Activated CD4-positive, CD25-positive, alpha-beta regulatory T cell (primary cell): ENCODE measurements at places on chromosomes 2 and 18.

DNA sequence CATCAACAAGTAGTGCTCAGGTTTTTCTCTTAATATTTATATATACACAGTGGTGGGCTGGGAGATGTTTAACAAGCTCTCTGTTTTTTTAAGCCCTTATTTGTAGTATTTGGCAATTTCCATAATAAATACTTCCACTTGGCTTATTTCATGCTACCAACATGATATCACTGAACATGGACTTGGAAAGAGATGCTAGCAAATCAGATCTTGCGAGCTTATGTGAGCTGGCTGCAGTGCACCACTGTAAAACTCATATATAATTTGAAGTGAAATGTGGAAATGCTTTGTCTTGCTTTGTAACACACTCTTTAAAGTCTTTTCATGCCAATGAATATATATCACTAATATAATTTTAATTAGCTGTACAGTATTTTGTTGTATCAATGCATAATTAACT is 155.7 kb downstream of the ALK start:
- no peak for DNase-seq

GRCh38 chr2:186903216-186903615 is 54.2 kb upstream of the ZSWIM2 start:
- DNase-seq = no peak

DNA sequence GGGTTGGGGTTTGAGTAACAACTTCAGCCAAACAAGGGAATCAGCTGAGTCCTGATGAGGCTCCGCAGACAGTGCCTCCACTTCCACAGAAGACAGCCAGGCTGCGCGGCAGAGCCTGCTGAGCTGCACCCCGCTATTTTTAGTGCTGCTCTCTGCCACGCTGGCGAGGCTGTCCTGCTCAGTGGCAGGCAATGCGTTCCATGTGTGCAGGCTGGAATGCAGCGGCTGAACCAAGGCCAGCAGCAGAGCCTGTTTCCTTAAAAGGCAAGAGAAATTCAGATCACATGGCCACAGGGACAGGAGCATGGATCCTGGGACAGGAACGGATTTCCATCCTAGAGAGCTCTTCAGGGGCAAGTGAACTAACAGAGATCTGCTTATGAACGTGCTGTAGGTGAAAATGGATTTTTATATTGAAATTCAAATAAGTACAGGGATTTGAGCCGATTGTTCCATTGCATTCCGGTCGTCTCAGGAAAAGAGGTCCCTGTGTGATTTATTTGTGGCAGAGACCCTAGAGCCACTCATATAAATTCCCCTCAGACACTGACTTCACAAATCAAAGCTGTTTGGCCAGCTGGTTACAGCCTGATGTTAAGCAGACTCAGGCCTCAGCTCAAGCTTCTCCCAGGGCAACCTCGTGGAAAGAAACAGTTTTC is 98.7 kb downstream of the COL6A3 start:
- DNase-seq = no peak

DNA sequence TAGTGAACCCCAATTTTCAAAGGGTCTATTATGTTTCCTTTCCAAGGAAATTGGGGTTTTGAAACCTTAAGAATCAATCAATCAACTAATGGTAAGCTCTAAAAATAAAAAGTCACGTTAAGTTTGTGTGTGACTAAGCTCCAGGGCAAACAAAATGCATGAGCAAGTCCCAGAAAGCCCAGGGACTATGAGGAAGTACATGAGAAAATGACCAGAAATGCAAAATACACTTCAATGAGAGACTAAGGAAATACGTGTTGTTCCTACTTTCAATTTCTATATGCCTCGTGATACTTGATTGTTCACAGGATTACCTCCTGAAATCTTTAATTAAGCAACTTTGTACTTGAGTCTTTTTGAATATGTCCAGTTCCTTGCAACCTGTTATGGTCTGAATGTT is 684.4 kb upstream of the SYT4 start:
- DNase-seq = no peak

DNA sequence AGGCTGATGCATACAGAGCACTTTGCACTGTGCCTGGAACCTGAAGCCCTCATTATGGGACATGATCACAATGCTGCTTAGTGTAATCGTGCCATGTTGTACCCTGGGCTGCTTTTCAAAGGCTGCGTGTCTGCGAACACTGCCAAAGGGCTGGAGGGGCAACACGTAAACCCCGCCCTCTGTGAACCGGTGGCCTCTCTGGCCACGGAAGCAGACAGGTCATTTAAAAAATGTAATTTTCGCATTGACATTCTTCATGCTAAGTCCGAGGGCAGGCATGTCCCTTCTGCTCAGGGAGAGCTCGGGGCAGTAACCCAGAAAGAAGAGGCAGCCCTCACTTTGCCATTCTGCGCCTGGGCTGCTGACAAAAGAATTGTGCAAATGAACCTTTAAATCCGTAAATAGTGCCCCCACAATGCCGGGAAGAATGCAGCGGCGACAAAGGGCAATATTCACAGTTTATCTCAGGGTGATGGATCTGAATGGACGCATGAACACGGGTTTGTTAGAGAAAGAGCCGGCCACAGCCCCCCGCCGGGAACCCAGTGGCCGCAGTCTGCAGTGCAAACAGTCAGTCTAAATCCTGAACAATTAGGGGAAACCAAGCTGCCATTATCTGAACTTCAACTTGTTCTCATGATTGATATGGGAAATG is 226.1 kb downstream of the MYCN start:
- DNase-seq = no peak

GRCh38 chr2:16150456-16151280 is 210.3 kb downstream of the MYCN start:
- no peak for DNase-seq

DNA sequence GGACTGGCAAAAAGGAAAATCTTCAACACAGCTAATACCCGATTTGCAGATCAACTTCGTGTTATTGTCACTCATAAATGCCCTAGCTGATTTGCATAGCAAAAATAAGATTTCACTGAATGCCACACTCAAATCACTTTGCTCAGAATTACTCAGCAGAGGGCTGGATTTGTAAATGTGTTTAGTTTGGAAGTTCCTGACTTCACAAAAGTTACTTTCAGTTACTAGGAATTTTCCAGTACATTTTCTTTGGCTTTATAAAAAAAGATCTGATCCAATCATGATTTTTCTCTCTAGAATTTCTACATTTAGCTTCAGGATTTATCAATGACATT is 433.3 kb upstream of the ID2 start:
- no peak for DNase-seq

DNA sequence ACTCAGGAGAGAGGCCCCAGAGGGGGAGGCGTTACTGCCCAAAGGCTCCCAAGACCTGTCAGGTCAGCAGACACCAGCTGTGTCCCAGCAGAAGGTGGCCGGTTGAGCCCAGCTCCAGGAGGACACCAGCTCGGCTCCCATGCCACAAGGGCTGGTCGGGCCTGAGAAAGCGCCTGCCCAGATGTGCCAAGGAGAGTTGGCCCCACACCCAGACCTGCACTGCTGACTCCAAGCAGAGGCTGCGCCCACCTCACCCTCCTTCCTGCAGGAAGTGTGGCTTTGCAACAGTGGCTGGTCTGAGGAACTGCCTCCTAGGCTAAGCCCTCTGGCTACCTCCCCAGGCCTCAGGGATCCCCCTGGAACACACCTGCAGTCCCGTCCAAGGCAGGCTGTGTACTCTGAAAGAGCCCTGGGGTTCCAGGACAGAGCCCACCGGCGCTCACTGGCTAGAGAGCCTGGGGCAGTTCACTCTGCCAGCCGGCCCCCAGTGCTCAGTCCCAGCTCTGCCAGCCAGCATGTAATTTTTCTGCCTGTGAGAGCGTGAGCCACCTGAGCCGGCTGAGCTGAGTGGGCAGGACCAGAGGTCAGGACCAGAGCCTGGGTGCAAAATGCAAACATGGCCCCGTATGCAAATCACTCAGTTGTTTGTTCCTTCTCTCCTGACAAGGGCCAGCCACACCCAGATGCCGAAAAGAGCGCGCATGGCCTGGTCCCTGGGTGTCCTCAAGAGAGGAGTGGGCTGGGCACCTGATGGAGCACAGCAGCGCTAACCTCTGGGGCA is 36.9 kb upstream of the PTMA start:
- DNase-seq = no peak

GRCh38 chr18:39305766-39306165 is 1740.2 kb upstream of the CELF4 start:
- no peak for DNase-seq

- DNase-seq = no peak
These were observed 80.5 kb downstream of the DGKD start for GRCh38 chr2:233434666-233435330.

- DNase-seq = no peak
These were observed 100.4 kb upstream of the GPR45 start for GRCh38 chr2:105141099-105141614.

GRCh38 chr2:97708048-97708380 is 5.4 kb upstream of the ZAP70 start:
- no peak for DNase-seq

DNA sequence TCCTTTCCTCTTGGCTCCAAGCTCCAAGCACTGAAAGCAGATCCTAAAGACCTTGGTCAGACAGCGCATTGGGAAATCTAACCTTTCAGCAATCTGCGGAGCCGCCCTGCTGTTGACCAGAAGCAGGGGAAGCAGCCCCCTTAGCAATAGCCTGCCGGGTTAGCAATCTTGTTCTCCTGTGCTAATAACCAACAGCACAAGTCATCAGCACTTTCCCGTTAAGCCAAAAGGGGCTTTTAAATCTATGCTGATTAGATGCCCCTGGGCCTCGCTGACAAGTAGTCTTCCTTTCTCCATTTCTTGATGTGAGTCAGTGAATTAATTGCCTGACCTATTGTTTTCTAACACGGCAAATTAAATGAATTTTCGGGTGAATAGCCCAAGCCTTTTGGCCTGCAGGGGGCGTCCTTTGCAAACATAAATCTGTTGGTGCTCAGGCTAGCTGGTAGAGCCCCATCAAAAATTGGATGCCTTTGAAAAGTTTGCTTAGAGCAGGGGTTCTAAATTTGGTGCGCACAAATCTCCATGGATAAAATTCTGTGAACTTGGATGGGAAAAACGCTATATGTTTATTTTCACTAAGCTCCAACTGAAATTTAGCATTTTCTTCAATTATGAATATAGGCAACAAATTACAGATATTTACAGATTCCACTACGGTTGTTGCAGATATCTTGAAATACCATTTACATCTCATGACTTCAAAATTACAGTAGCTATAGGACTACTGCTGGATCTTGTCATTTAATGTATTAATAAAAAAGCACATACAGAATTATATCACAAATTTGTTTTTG is 24.6 kb downstream of the MAIP1 start:
- peak; percentile 81 for DNase-seq

DNA sequence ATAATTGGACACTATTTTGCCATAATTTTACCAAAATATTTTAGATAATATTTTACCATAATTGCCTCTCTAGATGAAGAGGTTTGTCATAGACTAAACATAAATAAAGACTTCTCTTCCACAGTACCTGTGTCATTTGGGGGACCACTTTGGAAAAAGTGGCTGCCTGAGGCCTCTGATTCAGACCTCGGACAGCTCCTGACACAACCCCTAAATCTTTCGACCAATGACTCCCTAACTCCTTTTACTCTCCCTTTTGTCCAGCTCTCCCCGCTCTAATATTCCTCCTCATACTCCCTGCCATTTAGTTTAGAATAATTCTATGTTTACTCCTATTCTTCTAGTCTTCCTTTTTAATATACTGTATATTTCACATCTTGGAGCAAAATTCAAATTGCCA is 36.0 kb upstream of the UBE2E3 start:
- no peak for DNase-seq

GRCh38 chr2:232420463-232421188 is 14.0 kb downstream of the ALPG start:
- no peak for DNase-seq

GRCh38 chr2:12047761-12048160 is 301.3 kb downstream of the LPIN1 start:
- no peak for DNase-seq

DNA sequence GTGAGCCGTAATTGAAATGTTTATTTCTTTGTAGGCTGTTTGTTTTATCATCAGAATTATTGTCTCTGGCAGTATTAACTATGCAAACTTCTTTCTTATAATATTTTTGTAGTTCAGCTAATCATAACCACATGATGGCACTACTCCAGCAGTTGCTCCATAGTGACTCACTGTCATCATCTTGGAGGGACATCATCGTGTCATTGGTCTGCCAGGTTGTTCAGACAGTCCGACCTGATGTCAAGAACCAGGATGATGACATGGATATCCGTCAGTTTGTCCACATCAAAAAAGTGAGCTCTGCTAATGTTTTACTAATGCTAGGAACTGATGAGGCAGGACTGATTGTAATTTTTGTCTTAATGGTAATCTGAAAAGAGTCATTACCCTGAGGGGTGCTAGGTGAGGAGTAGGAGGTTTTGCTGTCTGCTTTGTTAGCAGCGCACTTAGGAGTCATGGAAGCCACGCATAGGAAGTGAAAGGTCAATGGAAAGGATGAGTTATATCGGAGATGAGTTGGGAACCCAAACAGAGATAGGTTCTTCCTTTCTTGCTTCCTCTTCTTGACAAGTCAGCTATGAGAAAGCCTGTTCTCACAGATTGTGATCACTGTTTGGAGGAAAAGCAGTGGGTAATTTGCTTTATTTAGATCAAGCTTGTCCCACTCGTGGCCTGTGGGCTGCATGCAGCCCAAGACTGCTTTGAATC is 49.2 kb downstream of the PIKFYVE start:
- DNase-seq = no peak

GRCh38 chr18:56319953-56320352 is 318.4 kb downstream of the TXNL1 start:
- DNase-seq = no peak

GRCh38 chr2:128389388-128390086 is 70.9 kb upstream of the HS6ST1 start:
- no peak for DNase-seq

DNA sequence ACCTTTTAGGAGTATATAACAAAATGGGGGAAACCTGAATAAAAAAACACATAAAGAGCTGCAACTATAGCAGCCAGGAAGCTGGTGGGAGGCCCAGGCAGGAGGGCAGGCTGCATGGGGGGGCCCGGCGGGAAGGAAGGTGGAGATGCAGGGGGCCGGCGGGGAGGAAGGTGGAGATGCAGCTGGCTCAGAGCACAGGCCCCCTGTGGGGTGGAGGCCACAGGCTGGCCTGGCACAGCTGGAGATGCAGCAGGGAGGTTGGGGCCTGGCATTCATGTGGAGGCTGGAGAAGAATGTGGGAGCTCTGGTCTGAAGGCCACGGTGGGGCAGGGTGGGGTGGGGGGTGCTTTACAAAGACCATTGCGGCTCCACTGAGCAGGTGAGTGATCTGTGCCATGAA is 31.4 kb downstream of the FAM228A start:
- DNase-seq = no peak

- no peak for DNase-seq
These were observed 127.5 kb upstream of the MMADHC start for GRCh38 chr2:149715005-149715592.
